M059J (cell line): ENCODE measurements at places on chromosomes 7 and 10. TPM values are rescaled to one million over a fixed set of nuclear protein-coding genes. Genes with fewer than 3 reads are reported as not detected.
A peak's percentile ranks its signal among the peaks of the same experiment; 100 is the strongest.

GRCh38 chr10:115937768-115938056 is 335.3 kb downstream of the GFRA1 start:
- peak; percentile 40 for DNase-seq

GRCh38 chr10:44994752-44995530 is 5.8 kb upstream of the ZNF22 start:
- DNase-seq: no peak

GRCh38 chr7:128799451-128799850 is 7.7 kb downstream of the CCDC136 start:
- DNase-seq: no peak

DNA sequence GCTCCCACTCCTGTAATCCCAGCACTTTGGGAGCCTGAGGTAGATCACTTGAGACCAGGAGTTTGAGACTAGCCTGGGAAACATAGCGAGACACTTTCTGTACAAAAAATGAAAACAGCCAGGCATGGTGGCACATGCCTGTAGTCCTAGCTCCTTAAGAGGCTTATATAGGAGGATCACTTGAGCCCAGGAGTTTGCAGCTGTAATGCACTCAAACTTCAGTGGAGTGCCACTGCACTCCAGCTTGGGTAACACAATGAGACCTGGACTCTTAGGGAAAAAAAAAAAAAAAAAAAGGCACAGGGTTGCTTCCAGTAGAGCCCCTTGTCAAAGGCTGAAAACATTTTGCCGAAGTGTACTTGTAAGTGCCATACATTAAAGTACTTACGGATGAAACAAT is 195.3 kb downstream of the PHTF2 start:
- no peak for DNase-seq

GRCh38 chr7:30164567-30164966 is 29.8 kb downstream of the MTURN start:
- DNase-seq: peak; percentile 76

The C10orf62 gene
- not detected in 2 replicates for total RNA-seq
